ENCODE measurements at places on chromosomes 11 and 22.

- no peak for DNase-seq
Observed at GRCh38 chr11:128621601-128622501, 34.5 kb upstream of the ETS1 start.

DNA sequence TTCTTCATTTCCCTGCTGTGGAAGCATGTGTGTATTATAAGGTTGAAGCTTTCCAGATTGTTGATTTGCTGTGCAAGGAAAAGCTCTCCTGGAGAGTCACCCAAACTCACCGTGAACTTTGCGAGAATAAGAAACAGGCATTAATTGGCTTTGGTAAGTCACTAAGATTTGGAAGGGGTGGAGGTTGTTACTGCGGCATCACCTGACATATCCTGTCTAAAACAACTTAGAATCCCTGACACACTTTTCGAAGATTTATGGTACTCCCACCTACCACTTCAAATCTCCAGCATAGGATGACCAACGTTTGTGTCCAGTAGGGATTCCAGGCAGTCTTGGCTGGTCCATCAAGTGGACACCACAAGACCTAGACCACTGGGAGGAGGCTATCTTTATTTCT lies 518.3 kb downstream of the MN1 start:
- no peak for DNase-seq

DNA sequence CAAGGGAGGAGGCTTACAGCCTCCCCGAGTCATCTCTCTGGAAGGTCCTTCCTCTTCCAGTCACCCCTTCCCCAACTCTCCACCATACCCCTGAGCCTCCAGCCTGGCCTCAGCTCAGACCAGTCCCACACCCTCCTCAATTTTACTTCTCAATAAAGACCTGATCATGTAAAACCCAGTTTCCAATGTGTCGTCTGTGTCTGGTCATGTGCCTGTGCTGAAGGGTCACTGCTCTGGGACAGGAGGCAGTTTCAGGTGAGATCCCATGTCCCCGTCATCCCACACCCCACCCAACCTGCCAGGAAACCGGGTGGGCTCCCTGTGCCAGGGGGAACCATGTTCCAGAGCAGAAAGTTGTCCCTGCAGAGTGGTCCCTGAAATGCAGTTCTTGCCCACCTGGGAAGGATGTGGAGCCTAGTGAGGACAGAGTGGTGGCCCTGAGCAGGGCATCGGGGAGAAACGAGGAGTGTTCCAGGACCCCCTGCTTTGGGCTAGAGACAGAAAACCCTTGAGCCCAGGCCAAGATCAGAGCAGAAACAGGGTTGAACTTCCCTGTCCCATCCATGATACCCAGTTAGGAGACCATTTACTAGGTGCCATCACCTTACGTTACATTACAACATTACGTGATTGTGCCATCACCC lies 19.4 kb downstream of the IGLL5 start:
- DNase-seq, result no peak

- no peak for DNase-seq
Observed at GRCh38 chr11:45615182-45615792, 50.1 kb downstream of the CHST1 start.

DNA sequence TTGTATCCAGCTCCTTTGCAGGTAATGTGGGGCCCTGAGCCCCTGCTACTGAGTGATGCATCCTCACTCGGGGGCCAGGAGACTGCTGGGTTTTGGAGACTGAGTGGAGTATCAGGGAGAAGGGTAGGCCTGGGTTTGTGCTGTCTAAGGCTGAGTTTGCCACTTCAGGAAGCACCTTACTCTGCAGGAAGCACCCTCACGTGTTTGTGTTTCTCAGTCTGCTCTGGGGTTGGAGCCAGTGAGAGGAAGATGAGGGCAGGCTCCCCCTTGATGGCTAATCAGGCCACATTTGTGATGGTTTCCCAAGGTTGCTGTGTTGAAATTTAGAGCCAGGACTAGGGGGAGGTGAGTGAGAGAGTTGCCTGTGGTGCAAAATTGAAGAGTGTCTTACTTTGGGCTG lies 13.7 kb upstream of the THY1 start:
- DNase-seq, result no peak

DNA sequence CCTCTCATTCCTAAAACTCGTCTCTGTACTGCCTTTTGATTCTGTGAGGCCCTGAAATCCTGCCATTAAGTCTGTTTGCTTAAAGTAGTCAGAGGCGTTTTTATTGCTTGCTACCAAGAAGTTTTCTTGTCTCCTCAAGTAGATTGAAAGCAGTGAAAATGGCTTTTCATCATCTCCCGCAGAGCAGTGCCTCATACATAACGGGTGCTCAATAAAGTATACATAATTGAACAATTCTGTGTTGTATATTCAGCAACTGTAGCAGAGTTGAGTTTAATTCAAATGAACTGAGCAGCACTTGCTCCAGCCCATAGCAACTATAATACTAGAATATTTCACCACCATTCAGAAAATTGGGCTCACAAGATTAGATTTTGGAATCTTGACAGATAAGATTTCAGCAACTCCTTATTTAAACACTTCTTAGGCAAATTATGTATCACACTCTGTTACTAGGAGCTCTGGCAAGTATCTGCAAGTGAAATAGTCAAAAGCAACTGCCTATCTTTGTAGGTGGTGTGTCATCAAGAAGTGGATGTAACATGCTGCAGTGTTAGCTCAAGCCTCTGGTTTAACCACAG lies 20.0 kb downstream of the FIBIN start:
- no peak for DNase-seq

- DNase-seq, result no peak
Observed at GRCh38 chr11:70135625-70136059, 57.5 kb downstream of the ANO1 start.

Measured in RWPE2 (cell line).